ENCODE measurements at places on chromosomes 2 and 18.

GRCh38 chr2:188450732-188451483 lies 159.2 kb downstream of the GULP1 start:
- DNase-seq, result no peak

DNA sequence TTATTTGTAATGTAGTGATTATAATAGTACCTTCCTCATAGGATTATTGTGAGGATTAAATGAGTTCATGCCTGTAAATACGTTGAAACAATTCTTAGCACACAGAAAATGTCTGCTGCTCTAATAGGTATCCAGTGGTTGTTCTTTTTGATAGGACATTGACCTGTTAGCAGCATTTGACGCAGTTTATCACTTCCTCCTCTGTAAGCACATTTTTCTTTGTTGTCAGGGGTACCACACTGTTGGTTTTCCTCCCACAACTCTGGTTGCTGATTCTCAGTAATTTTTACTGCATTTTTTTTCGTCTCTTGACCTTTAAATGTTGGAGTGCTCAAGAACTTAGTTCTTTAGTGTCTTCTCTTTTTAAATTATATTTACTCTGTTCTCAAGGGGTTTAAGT lies 15.4 kb downstream of the PPM1B start:
- DNase-seq, result peak; percentile 34

- no peak for DNase-seq
These were observed 62.5 kb upstream of the NFE2L2 start for GRCh38 chr2:177327009-177327408.

GRCh38 chr18:57052759-57053158 lies 94.1 kb upstream of the BOD1L2 start:
- no peak for DNase-seq

DNA sequence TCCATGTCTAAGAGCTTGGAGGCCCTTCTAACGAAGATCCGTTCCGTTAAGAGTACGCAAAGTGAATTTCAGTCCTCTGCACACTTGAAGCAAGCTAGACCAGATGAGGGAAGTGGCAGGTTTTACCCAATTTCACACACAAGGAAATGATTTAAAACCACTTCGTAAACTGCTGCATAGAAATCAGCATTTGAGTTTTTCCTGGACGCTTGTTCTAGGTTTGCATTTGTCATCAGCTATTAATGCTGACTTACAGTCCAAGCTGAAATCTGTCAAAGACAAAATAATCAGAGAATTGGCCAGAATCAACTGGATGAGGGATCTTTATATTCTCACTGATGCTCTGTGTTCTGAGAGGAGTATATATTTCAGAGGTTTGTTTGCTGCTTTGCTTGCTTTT lies 117.6 kb upstream of the RASGRP3 start:
- DNase-seq, result no peak

GRCh38 chr18:2536493-2536892 lies 34.8 kb downstream of the METTL4 start:
- no peak for DNase-seq

GRCh38 chr2:151670346-151670745 lies 63.9 kb downstream of the NEB start:
- no peak for DNase-seq

DNA sequence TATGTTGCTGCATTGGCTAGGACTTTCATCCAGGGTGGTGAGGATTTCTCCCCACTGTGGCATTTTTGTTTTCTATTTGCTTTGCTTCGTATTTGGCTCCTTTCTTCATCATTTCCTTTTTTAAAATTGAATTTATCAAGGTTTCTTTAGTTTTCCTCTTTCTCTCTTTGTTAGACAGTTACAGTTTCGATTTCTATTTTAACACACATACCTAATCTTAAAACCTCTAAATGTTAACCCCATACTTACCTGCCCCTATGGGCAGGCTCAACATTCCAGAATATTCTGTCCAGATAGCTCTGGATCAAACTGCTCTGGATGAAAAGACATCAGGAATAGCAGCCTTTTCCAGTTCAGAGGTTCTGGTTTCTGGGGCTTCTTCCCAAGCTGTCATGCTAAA lies 49.2 kb downstream of the DIPK1C start:
- DNase-seq, result no peak

- DNase-seq, result no peak
These were observed 74.6 kb downstream of the FMNL2 start for GRCh38 chr2:152409386-152410164.

DNA sequence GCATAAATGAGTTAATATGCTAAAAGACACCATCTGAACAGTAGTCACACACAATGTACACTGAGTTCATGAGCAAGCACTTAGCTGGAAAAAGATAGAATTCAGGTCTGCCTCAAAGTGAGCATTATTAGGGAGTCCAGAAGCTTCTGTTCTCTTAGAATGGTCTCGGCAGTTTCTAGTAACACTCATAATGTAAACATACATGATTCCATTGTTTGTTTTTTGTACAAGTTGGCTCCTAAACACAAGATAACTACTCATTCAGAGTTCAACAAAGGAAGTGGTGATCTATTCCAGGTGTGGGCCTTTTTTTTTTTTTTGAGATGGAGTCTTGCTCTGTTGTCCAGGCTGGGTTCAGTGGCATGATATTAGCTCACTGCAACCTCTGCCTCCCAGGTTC lies 66.2 kb downstream of the ESCO1 start:
- DNase-seq, result no peak

DNA sequence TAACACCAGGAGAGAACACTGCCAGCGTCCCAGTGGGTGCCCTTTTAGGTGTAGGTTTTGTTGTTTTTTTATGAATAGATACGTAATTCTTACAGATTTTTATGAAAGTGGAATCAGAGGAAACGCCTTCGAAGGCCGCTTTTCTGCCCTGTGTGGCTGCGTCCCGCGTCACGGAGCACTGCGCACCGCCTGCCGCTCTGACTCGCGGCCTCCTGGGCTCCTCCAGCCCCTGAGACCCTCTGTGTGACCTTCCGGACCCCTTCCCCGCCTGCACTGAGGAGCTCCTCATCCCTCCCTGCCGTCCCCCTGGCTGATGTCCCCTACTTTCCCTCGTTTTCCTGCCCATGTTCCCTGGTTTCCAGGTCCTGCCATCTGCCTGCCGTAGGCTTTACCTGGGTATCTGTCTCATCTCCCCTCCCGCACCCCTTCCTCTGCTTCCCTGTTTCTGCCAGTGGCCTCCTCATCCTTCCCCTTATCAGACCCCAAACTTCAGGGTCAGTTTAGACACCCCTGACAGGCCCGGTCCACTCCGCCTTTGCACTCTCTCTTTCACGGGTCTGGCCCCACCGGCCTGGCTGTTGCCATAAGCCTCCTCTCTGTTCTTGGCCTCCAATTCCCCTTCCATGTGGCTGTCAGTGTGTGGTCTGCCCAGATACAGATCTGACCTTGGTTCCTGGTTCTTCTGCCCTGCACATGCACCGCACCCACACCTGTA lies 32.7 kb downstream of the PDIA6 start:
- no peak for DNase-seq

DNA sequence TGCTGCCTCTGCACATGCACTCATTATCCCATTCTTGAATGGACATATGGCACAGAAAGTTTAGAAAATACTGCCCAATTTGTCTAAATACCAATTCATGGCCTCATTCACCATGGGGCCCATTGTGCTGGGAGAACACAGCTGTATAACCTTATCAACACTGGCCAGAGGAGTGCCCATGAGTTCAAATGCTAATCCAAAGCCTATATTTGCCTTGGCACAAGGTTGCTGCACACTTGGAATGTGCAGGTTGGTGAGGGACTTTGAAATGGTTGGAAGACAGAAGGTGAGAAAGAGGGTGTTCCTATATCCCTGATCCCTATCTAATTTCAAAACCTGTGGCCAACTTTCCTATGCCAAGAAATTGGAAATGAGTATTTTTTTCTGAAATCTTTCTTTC lies 693.9 kb upstream of the ID2 start:
- no peak for DNase-seq
